ENCODE measurements at places on chromosomes 16 and 17.

GRCh38 chr16:15636392-15636873 is 6.5 kb downstream of the MARF1 start:
- DNase-seq: no peak

DNA sequence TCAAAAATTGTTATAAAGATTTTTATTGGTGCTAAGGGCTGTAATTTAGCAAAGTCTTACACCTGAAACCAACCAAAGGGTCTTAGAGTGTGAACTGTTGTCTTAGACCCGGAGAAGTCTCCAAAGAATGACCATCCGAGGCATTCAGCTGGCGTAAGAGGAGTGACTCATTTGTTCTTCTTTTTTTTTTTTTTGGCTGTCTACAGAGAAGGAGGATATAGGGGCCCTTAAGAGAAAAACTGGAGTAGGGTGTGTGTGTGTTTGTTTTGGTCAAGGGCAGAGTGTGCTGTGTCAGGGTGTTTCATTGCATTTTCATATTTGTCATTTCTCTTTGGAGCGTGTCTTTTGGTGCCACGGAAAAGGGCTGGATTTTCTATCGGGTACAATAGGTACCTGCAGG is 508.0 kb downstream of the WWOX start:
- DNase-seq: no peak

- DNase-seq: peak; percentile 89
These were observed 132.4 kb upstream of the CHMP6 start for GRCh38 chr17:80859002-80859941.

- DNase-seq: no peak
These were observed 1.2 kb downstream of the TMEM106A start for GRCh38 chr17:43212641-43213490.

DNA sequence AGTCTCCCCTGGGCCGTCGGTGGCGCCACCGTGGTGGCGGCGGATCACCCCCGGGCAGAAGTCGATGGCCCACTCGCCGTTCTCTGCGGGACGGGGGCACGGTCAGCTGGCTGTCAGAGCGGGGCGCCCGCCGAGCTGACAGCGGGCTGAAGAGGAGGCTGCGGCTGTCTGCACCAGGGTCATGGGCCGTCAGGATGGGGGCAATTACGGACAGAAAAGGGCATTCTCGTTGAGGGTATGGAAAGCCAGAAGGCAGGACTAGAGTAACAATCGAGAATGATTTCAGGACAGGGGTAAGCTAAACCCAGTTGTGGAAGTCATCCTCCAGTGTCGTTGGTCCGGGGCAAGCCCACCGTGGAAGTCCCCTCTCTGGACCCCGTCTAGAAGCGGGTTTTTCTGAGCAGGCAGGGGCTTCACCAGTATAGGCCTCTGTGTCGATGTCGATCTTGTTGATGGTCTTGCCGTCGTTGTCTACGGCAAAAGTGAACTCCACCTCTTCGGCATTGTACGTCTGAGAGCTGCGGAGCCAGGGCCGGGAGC is 1.7 kb downstream of the CHRNE start:
- DNase-seq: no peak

- no peak for DNase-seq
These were observed 105.7 kb downstream of the C17orf67 start for GRCh38 chr17:56727876-56728617.

DNA sequence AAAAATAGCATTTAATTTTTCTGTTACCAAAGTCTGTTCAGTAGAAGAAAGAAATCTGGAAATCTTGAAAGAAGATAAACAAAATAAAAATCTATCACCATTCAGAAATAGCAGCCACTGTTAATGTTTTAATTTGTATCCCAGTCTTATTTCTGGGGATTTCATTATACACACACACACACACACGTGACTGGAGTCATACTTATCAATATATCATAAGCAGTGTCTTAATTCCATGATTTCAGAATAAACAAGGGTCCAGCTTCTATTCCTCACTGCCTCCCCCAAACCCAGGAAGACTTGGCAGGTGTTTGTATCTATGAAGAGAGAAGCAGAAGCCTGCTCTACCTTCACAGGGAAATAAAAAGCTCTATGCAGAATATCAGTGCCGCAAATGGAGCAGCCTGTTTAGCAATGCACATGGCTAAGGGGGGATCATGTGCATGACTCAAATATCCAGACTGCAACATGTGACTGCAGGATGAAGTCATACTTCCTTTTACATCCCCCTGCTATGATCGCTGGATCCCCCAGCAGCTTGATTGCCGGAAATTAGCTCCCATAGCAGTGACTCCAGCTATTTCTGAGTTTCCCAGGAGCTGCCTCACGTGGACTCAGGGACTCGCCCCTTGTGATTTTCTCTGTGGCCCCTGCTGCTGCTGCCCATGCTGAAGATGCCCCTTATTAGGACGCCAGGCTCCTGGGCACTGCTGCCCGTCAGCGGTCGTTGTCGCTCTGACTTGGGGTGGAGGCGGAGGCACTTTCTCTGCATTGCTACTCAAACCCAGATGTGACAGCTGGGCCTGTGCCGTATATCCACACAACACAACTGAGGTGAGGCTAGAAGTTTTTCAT is 341.0 kb downstream of the CPPED1 start:
- no peak for DNase-seq
